ENCODE measurements at places on chromosomes 7 and 10.

DNA sequence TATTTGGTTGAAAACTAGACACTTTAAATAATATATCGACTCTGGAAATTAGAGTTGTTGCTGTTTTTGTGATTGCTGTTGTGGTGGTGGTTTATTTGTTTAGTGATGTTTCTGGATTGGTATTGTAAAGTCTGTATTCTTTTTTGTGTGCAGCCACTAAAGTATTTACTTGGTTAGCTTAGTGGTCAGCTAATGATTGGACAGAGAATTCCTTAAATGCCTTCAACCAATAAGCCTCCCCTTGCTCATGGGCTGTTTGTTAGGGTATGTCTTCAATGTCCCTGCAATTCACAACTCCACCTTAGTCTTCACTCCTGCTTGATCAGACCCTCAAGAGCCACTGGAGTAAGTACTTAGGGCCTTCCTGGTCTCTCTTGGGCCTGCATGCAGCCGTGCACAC, 71.0 kb downstream of the PAXIP1 start:
- H3K27ac ChIP-seq, result no peak overlapping the region
- no peaks in the 10 kb centered on the region for H3K36me3 ChIP-seq
- H3K4me1 ChIP-seq, result peaks cover 6% of the 10 kb centered on the region
- H3K27me3 ChIP-seq, result no peaks in the 10 kb centered on the region
- DNase-seq, result no peak
- no peak overlapping the region for H3K4me3 ChIP-seq

- H3K4me3 ChIP-seq, result no peak overlapping the region
- H3K27ac ChIP-seq, result no peak overlapping the region
- no peaks in the 10 kb centered on the region for H3K4me1 ChIP-seq
- no peaks in the 10 kb centered on the region for H3K27me3 ChIP-seq
- no peak for DNase-seq
Measured at GRCh38 chr10:943334-944033, 12.0 kb upstream of the LARP4B start.

DNA sequence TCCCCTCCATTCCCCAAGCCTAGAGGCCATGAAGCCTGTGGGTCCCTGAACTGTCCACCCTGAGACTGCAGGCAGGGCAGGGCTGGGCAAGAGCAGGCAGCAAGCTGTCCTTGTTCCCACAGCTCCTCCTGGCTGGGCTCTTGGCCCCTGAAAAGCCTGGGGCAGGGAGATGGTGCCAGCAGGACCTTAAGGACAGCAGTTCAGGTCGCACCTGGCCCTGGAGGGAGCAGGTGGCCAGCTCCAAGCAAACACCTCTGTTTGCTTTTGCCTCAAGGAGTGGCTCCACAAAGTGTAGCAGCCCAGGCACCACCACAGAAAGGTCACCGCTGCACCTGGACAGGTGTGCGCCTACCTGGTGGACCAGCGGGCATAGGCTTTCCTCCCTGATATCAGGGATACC, 5.2 kb downstream of the RET start:
- no peak for DNase-seq
- peaks cover 18% of the 10 kb centered on the region for H3K27me3 ChIP-seq
- no peaks in the 10 kb centered on the region for H3K36me3 ChIP-seq
- no peaks in the 10 kb centered on the region for H3K4me1 ChIP-seq

- peaks cover 3% of the 10 kb centered on the region for H3K4me1 ChIP-seq
- H3K36me3 ChIP-seq, result no peaks in the 10 kb centered on the region
- H3K27me3 ChIP-seq, result no peaks in the 10 kb centered on the region
- no peak overlapping the region for H3K27ac ChIP-seq
- H3K4me3 ChIP-seq, result no peak overlapping the region
Measured at GRCh38 chr10:71984126-71984808, 20.1 kb downstream of the CHST3 start.

- no peaks in the 10 kb centered on the region for H3K36me3 ChIP-seq
- no peak for DNase-seq
- H3K4me3 ChIP-seq, result no peak overlapping the region
- H3K27ac ChIP-seq, result no peak overlapping the region
- peaks cover 5% of the 10 kb centered on the region for H3K4me1 ChIP-seq
Measured at GRCh38 chr10:77506517-77507200, 130.9 kb downstream of the KCNMA1 start.

GRCh38 chr10:132554991-132555647, 17.5 kb downstream of the INPP5A start:
- no peaks in the 10 kb centered on the region for H3K4me1 ChIP-seq
- no peaks in the 10 kb centered on the region for H3K27me3 ChIP-seq
- H3K4me3 ChIP-seq, result no peak overlapping the region

- DNase-seq, result no peak
- H3K27ac ChIP-seq, result no peak overlapping the region
- peaks cover 30% of the 10 kb centered on the region for H3K36me3 ChIP-seq
Measured at GRCh38 chr10:13180788-13181187, 19.4 kb downstream of the MCM10 start.

All from H1 (cell line).